CD8-positive, alpha-beta T cell (primary cell): ENCODE measurements at places on chromosomes 13 and 19.

DNA sequence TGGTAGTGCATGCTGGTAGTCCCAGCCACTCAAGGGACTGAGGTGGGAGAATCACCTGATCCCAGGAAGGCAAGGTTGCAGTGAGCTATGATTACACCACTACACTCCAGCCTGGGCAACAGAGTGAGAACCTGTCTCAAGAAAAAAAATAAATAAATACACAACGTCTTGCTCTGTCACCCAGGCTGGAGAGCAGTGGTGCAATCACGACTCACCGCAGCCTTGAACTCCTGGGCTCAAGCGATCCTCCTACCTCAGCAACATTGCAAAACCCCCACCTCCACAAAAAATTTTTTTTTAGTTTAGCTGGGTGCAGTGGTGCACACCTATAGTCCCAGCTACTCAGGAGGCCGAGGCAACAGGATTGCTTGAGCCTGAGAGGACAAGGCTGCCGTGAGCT lies 8.8 kb downstream of the TPM4 start:
- DNase-seq = no peak

GRCh38 chr13:107864543-107865317 lies 350.6 kb downstream of the LIG4 start:
- no peak for DNase-seq

DNA sequence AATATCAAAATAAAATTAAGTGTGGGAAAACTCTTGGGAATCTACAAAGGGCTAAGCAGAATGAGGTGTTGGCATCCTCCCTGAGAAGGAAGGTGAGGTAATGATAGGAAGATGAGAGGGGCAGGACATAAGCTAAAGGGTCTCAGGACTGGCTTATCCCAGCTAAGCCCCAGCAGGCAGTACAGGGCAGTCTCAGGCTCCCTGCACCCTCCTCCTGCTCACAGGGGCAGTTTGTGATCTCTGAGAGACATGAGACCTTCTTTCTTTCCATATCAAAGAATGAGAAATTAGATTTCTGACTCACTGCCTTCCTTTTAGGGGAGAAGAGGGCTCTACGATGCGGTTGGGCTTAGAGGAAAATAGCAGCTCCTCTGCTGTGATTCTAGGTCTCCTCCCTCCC lies 571.0 kb downstream of the IRS2 start:
- DNase-seq = no peak

GRCh38 chr13:31890946-31891345 lies 140.6 kb upstream of the FRY start:
- no peak for DNase-seq

- DNase-seq = no peak
Observed at GRCh38 chr13:95921485-95921884, 131.7 kb downstream of the UGGT2 start.

- no peak for DNase-seq
Observed at GRCh38 chr19:45774765-45775164, 5.7 kb upstream of the SIX5 start.

- no peak for DNase-seq
Observed at GRCh38 chr13:60754211-60755090, 357.4 kb downstream of the TDRD3 start.

GRCh38 chr13:112447306-112447705 lies 71.2 kb downstream of the SPACA7 start:
- no peak for DNase-seq

DNA sequence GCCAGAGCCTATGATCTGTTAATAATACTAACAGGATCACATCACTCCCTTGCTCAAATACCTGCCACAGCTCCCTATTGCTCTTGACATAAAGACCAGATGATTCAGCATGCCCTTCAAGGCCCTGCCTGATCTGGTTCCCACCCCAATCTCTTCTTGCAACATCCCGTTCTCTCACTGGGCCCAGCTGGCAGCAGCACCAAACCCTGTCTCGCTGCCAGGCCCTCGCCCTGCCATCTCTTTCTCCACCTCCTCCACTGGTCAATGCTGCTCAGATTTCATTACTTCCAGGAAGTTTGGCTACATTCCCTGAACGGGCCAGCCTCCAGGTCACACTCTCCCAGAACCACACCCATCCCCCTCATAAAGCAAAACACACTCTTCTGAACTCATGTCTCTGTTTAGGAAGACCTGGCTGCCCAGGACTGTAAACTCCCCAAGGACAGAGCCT lies 8.6 kb upstream of the BCAT2 start:
- DNase-seq = no peak

GRCh38 chr19:13850910-13851733 lies 25.8 kb upstream of the NANOS3 start:
- DNase-seq = peak; percentile 81
